Activated naive CD8-positive, alpha-beta T cell treated with anti-CD3 and anti-CD28 coated beads for 36 hours (primary cell): ENCODE measurements at places on chromosomes 6 and 20. TPM values are rescaled to one million over a fixed set of nuclear protein-coding genes. Genes with fewer than 3 reads are reported as not detected.

DNA sequence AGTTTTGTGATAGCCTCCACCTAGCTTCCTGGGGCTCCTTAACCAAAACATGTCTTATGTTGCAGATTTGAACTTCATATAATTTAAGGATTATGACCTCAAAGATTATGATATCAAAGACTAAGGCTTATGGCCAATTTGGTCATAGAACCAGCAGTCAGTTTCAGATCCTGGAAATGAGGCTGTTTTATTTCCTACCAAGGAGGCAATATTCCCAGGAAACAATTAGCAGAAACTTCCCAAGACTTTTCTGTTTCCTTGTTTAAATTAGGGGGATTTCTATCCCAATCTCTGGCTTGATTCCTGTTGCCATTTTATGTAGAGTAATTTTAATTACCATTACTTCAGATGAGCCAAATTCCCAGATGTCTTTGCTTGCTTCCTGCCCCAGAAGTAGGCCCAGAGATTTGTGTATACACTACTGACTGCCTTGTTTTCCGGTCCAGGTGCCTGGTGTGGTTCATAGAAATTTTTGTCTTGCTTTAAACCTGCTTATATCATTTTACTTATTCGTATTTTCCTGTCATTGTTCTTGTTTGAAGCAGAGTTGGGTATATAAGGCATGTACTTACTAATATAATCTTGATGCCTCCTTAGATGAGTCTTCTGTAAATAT, 119.2 kb upstream of the TMEM170B start:
- no peak for DNase-seq

Gene CDSN
- total RNA-seq: not detected

Gene NFATC2
- 31.0 TPM for total RNA-seq

GRCh38 chr20:40497899-40498691, 190.9 kb downstream of the MAFB start:
- no peak for DNase-seq

Gene CNR1
- total RNA-seq: not detected

GRCh38 chr6:25417046-25417605, 138.0 kb downstream of the CARMIL1 start:
- DNase-seq: no peak

- no peak for DNase-seq
Measured at GRCh38 chr6:6331946-6332601, 11.6 kb upstream of the F13A1 start.

- DNase-seq: no peak
Measured at GRCh38 chr20:49415668-49416044, 66.8 kb downstream of the KCNB1 start.

GRCh38 chr6:109055771-109056235, 38.8 kb downstream of the SESN1 start:
- no peak for DNase-seq

Gene NKAIN2
- total RNA-seq: not detected

- DNase-seq: no peak
Measured at GRCh38 chr20:49956689-49957088, 20.5 kb downstream of the RNF114 start.

DNA sequence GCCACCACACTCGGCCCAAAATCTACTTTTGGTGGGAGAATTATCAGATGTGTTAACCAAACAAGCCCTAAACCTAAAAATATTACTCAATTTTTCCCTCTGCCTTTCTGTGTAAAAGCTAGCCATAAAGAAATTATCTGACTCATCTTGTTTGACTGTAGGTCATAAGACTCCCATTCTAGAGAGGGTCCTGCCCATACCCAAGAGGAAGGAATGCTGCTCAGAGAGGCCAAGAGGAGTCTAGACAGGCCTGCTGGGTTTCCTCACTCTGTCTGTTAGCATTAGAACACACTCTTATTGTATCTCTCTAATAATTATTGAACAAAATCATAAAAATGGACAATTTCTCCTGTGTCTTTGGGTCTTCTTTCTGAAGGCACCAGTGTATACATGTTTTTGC, 26.1 kb downstream of the C6orf141 start:
- no peak for DNase-seq

- DNase-seq: no peak
Measured at GRCh38 chr20:61815678-61816077, 250.0 kb downstream of the TAF4 start.

DNA sequence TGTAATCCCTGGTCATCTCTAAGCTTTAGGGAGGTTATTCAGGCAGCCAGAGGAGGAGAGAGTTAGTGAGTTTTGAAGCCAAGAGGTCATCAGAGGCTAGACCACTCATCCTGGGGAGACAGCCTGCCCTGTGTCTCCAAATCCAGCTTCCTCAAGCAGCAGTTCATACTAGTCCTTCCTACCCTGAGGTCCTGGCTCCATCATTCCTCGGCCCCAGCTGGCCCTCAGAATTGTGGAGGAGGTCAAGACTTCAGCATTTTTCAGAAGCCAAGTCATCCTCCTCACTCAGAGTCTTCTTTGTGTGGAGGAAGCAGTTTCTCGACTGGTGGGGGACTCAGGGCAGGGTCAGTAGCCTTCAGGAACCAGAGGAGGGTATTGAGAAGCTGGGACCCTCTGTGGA, 12.4 kb upstream of the KIAA1755 start:
- no peak for DNase-seq

- no peak for DNase-seq
Measured at GRCh38 chr6:90978046-90978445, 391.2 kb upstream of the MAP3K7 start.
